ENCODE measurements at places on chromosomes 6 and 20. TPM values are rescaled to one million over a fixed set of nuclear protein-coding genes. Genes with fewer than 3 reads are reported as not detected.

RAET1L gene
- not detected for total RNA-seq

NOTCH4 gene
- 0.96 TPM for total RNA-seq

PRL gene
- total RNA-seq: not detected

ELOVL2 gene
- 1.0 TPM for total RNA-seq

SYNDIG1 gene
- total RNA-seq: 8.5 TPM

BNIP5 gene
- total RNA-seq: not detected

BCKDHB gene
- total RNA-seq: 17.4 TPM

CD93 gene
- total RNA-seq: not detected

CLPSL1 gene
- total RNA-seq: not detected

HSPA12B gene
- total RNA-seq: 0.97 TPM

ID4 gene
- total RNA-seq: 3.5 TPM

ETV7 gene
- 1.5 TPM for total RNA-seq

ZSCAN23 gene
- total RNA-seq: 6.5 TPM

SEL1L2 gene
- total RNA-seq: not detected

SLC17A5 gene
- 12.2 TPM for total RNA-seq

BPIFA1 gene
- not detected for total RNA-seq

GRCh38 chr6:123575188-123575587 is 61.6 kb downstream of the TRDN start:
- no peak for DNase-seq

GRCh38 chr6:163533443-163533842 is 118.9 kb downstream of the QKI start:
- DNase-seq: no peak

GRCh38 chr20:51800872-51801121 is 1.5 kb downstream of the SALL4 start:
- DNase-seq: peak; percentile 61

- DNase-seq: no peak
These were observed 92.7 kb downstream of the CEBPB start for GRCh38 chr20:50283370-50283769.

DNA sequence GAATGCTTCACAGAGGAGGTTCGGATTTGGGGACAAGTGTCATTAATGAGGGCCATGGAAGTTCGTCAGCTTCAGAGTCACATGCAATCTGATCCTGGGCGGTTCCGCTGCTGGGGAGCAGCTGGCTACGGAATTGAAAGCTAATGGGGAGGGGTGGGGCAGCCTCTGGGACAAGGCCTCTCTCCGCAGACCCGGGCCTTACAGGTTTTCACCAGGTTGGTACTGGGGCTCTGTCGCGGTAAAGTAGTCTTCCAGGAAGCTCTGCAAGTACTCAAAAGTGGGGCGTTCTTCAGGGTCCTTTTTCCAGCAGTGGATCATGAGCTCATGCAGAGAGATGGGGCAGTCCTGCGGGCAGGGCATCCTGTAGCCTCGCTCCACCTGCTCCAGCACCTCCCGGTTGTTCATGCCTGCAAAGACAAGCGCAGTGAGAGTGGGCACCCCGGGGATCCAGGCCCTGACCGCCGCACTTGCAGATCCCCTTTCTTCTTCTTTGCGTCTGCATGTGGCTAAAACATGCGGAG is 55.9 kb upstream of the TRAF3IP2 start:
- DNase-seq: peak; percentile 68

DNA sequence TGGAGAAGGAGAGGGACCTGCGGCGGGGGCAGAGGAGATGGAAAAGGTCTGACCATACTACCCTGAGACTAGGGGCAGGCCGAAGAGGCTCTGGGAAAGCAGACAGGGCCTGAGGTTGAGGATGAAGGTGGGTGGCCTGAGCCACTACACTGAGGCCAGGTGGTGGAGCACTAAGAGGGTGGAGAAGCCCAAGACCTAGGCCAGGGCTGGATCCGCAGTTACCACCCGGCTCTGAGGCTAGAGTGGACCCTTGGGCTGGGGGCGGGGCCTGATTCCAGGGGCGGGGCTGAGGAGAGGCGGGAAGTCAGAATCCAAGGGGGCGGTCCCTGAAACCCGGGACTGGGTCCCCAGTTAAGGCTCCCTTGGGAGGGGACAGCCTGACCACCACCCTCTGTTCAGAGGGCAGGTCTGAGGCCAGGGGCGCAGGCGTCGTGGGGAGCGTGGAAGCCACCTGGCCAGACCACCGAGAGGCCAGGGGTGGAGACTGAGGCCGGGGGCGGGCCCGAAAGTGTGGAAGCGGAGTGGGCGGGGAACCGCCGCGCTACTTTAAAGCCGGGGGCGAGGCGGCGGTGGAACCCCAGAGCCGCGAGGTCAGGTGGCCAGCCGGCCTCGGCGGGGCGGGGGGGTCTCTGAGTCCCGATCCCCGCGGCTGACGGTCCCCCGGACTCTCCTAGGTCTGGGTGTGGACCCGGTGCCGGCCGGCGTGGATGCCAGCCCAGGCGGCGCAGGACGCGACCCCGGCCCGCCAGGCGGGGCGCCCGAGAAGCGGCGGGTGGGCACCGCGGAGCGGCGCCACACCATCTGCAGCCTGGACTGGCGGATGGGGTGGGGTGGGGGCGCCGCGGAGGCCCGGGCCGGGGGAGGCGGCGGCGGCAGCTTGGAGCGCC is 8.3 kb downstream of the CCM2L start:
- peak; percentile 99 for DNase-seq

DNA sequence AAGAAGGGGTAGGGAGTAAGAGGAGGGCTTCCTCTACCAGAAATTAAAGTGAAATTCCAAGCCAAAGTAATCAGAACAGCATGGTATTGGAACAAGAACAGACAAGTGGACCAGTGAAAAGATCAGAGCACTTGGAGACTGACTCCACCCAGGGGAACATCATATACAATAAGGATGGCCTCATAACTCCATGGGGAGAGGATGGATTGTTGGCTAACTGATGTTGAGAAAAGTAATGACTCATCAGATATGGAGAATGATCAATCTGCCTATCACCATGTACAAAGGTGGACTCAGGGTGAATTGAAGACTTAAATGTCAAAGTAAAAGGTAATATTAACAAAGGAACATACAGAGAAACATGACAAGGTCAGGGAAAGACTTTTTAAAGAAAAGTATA is 12.8 kb downstream of the SLC22A3 start:
- DNase-seq: no peak

GRCh38 chr6:134516582-134516981 is 198.7 kb upstream of the SGK1 start:
- no peak for DNase-seq

DNA sequence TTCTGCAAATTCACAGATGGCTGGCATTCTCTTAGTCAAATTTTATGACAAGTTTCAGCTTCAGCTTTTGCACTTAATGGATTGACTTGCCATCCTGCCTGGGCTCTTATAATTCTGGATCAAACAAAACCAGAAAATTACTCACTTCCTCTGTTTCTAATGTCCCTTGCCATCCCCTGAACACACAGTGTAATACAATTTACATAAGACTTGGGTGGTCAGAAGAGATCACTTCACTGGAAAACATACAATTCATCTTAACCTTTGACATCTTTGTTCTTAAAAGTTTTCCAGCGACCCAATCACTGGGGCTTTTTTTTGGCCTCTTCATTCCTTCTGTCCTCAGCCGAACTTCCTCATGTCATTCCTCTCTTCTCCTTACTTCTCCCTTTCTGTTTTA is 199.0 kb downstream of the ARHGAP18 start:
- DNase-seq: no peak

DNA sequence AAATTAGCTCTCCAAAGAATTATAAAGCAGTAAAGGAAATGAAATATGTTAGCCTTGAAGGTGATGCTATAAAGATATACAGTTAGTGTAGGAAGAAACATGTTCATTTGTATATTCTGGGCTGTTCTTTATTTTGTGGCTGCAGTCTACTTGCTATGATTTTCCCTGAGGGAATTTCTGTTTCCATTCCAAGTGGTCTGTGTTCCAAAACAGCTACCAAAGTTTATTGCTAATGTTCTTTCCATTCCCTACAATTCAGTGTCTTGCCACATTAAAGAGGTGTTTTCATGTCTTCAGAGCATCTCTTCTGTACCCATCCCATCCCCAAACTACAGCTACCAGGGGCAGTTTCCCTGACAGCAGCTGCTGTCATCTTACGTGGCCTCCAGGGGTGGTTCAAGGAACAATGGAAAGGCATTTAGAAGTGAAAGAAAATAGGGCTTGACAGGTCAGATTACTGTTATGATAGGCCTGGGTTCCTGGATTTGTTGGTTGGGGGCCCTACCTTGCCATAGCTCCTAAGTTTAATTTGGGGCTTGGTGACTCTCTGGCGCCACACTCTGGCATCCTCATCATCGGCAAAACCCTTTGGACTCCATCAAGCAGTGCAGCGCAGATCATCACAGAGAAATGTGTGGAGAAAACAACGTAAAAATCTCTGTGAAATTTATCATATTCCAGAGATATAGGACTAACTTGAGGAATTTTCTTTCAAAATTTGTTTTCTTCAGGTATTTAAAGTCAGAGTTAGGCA is 33.8 kb upstream of the AIG1 start:
- peak; percentile 20 for DNase-seq

GRCh38 chr6:136771306-136771705 is 21.0 kb downstream of the MAP3K5 start:
- no peak for DNase-seq

DNA sequence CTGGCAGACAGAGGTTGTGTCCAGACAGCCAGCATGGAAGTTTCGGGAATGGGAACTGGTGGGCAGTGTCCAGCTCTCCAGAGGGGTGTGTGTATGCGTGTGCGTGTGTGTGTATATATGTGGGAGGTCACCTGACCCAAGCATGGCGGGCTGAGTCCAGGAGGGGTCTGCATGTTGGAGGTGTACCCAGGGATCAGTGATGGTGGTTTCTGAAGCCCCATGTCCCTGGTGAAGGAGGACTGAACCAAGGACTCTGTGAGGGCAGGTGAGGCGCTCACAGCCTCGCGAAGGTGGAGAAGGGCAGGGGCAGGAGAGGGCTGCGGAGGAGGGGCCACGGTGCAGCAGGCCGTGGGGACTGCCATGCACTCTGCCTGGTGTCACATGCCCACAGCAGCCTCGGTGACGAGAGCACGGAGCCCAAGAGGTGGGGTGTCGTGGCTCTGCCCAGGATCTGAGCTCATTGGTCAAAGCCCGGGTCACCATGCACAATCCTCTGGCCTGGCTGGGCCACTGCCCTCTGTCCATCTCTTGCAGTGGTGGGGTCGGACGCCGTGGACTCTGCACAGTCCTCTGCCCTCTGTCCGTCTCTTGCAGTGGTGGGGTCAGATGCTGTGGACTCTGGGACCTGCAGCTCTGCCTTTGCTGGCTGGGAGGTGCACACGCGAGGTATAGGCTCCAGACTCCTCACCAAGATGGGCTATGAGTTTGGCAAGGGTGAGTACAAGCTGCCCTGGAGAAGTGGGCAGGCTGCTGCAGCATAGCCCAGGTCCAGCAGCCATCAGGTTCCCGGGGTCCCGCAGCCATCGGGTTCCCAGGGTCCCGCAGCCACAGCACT is 2.1 kb upstream of the LIME1 start:
- DNase-seq: peak; percentile 36

GRCh38 chr6:45012687-45013086 is 315.4 kb upstream of the RUNX2 start:
- DNase-seq: no peak

DNA sequence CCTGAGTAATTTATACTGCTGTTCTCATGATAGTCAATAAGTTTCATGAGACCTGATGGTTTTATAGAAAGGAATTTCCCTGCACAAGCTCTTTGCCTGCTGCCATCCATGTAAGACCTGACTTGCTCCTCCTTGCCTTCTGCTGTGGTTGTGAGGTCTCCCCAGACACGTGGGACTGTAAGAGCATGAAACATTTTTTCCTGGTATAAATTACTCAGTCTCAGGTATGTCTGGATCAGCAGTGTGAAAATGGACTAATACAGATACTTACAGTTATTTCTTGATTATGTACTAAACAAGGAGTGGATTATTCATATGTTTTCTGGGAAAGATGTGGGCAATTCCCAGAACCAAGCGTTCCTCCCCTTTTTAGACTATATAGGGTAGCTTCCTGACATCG is 1.9 kb upstream of the TRIM38 start:
- no peak for DNase-seq

DNA sequence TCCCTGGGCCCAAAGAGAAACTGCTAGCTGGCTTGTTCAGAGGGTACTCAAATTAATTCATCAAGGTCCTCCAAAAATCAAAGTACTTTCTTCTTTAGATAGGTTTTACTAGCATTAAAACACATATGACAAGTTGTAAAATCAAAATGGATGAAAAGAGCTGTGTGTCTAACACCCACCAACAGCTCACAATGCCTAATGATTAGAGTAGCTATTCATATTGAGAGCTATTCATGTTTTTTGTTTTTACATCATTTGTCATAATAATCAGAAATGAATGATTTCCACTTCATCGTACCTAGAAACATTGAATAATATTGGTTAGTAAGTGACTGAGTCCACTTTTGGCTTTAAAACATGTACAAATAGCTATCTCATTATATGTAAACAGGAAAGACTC is 289.9 kb upstream of the RUNX2 start:
- DNase-seq: no peak

- no peak for DNase-seq
These were observed 32.3 kb downstream of the TULP4 start for GRCh38 chr6:158344534-158344933.

DNA sequence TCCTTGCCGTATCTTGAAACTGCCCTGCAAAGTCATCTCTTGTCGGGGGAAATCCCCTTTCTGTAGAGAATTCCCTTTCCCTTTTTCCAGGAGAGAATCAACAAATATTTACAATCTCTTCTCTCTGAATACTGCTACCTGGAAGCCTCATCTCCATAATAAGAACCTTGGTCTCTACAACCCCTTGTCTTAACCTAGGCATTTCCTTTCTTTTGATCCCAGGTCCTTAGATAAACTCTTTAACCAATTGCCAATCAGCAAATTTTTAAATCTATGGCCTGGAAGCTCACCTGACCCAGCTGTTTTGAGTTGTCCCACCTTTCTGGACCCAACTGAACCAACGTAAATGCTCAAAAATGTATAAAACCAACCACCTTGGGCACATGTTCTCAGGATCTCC is 30.6 kb upstream of the SEC63 start:
- DNase-seq: no peak

DNA sequence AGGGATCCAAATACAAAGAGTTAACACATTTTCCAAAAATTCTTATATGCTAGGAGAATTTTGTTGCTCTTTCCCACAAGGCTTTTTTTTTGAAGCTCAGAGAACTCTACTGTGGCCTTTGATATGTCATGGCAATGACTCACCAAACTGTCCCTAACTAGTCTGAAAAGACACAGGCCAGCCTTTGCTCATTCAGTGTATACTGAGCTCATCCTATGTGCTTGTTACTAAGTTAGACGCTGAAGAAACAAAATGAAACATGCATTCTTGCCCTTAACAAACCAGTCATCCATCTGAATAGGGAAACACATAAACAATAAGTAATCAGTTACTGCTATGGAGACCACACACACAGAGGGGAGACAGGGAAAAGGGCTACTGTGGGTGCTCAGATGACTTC is 291.8 kb downstream of the FOXC1 start:
- DNase-seq: no peak

GRCh38 chr20:5297280-5298004 is 19.3 kb downstream of the PROKR2 start:
- peak; percentile 37 for DNase-seq
